HepG2 (cell line): ENCODE measurements at places on chromosomes 12 and 14.

- H3K4me3 ChIP-seq, result no peak overlapping the region
- H3K27ac ChIP-seq, result no peak overlapping the region
- no peak for DNase-seq
Observed at GRCh38 chr12:122533856-122534255, 6.8 kb downstream of the KNTC1 start.

DNA sequence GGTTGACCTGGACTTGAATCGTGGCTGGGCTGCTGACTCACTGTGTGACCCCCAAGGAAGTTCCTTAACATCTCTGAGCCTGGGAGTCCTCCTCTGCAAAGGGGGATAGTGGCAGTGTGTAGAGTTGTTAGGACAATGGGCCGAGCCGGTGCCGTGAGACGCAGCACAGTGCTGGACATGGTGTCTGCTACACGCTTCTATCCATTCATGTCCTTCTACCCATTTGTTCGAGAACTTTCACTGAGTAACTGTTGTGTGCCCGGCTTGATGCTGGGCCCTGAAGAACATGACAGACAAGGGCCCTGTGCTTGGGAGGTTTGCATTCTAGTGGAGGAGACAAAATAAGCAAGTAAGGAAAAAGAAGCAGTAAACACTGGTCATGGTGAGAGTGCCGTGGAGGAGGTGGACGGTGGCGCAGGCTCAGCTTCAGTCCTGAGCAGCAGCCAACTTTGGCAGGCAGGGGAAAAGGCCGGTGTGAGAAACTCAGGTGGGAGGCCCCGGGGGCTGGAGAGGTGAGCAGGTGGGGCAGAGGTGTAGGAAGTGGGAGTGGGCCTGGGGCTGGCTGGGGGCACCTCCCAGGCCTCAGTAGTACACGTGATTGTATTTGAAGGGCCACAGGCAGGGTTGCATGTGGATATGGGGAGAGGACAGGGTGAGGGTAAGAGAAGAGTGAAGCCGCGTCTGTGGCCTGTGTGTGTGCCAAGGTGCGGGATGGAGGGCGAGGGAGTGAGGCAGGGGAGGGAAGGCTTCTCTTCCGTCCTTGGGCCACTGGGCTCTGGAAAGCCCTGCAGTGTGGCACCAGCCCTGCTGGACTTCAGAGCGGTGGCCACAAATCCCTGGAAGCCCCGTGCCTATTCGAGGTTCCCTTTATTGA lies 13.8 kb downstream of the VASH1 start:
- no peak overlapping the region for H3K4me3 ChIP-seq
- no peak for DNase-seq
- H3K27me3 ChIP-seq, result no peaks in the 10 kb centered on the region; the same call in 1 of the 2 replicates
- H3K4me1 ChIP-seq, result peaks cover 29% of the 10 kb centered on the region

- H3K27me3 ChIP-seq, result no peaks in the 10 kb centered on the region
- peaks cover 17% of the 10 kb centered on the region for H3K4me1 ChIP-seq
- H3K4me3 ChIP-seq, result no peak overlapping the region
- no peak for DNase-seq
- H3K27ac ChIP-seq, result no peak overlapping the region
- H3K36me3 ChIP-seq, result no peaks in the 10 kb centered on the region
Observed at GRCh38 chr12:93061473-93062419, 132.7 kb upstream of the EEA1 start.

DNA sequence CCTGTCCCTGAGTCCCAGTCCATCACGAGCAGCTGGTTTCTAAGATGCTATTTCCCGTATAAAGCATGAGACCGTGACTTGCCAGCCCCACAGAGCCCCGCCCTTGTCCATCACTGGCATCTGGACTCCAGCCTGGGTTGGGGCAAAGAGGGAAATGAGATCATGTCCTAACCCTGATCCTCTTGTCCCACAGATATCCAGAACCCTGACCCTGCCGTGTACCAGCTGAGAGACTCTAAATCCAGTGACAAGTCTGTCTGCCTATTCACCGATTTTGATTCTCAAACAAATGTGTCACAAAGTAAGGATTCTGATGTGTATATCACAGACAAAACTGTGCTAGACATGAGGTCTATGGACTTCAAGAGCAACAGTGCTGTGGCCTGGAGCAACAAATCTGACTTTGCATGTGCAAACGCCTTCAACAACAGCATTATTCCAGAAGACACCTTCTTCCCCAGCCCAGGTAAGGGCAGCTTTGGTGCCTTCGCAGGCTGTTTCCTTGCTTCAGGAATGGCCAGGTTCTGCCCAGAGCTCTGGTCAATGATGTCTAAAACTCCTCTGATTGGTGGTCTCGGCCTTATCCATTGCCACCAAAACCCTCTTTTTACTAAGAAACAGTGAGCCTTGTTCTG lies 41.6 kb downstream of the DAD1 start:
- DNase-seq, result no peak
- no peak overlapping the region for H3K27ac ChIP-seq
- H3K27me3 ChIP-seq, result peaks cover 2% of the 10 kb centered on the region; the same call in 1 of the 2 replicates
- no peaks in the 10 kb centered on the region for H3K36me3 ChIP-seq

DNA sequence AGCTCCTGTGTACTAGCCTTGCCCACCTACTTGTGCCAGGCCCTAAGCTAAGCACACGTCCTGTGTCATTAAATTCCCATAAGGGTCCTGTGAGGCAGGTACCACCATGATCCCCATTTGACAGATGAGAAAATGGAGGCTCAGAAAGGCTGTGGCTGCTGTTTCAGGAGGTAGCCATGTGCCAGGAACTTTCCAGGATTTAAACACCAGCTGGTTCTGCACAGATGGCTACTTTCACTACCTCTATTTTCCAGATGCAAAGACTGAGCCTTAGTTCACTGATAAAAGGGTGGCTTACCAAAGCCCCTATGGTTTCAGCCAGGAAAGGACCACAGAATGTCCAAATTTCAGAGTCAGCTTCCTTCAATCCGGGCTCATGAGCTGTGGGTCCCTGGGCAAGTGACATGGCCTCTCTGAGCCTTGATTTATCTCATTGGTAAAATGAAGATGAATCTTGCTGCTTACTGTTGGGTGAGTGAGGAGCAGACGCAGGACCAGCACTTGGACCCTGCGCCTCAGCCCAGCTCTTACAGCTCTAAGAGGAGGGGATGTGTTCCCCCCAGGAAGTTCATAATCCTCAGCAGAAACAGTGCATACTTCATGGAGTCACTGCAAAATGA lies 23.5 kb downstream of the CMKLR1 start:
- no peaks in the 10 kb centered on the region for H3K36me3 ChIP-seq
- H3K4me3 ChIP-seq, result no peak overlapping the region
- H3K27ac ChIP-seq, result no peak overlapping the region
- DNase-seq, result no peak
- H3K27me3 ChIP-seq, result no peaks in the 10 kb centered on the region; the same call in 2 of the 3 replicates

- no peaks in the 10 kb centered on the region for H3K36me3 ChIP-seq
- no peaks in the 10 kb centered on the region for H3K4me1 ChIP-seq
- peaks cover 3% of the 10 kb centered on the region; the same call in 1 of the 3 replicates for H3K27me3 ChIP-seq
Observed at GRCh38 chr12:106213662-106214061, 34.2 kb downstream of the CKAP4 start.

- H3K27me3 ChIP-seq, result no peaks in the 10 kb centered on the region; the same call in 1 of the 2 replicates
- H3K4me1 ChIP-seq, result no peaks in the 10 kb centered on the region
- H3K36me3 ChIP-seq, result no peaks in the 10 kb centered on the region
- no peak for DNase-seq
- H3K27ac ChIP-seq, result no peak overlapping the region
- no peak overlapping the region for H3K4me3 ChIP-seq
Observed at GRCh38 chr14:36243183-36243582, 66.7 kb upstream of the PTCSC3 start.

GRCh38 chr12:57239587-57240065 lies 10.1 kb downstream of the SHMT2 start:
- H3K27ac ChIP-seq, result no peak overlapping the region
- peaks cover 74% of the 10 kb centered on the region for H3K4me1 ChIP-seq
- peaks cover 18% of the 10 kb centered on the region for H3K27me3 ChIP-seq
- DNase-seq, result no peak
- H3K4me3 ChIP-seq, result peak overlapping the region; percentile 56
- H3K36me3 ChIP-seq, result no peaks in the 10 kb centered on the region; the same call in 2 of the 3 replicates

- H3K4me1 ChIP-seq, result no peaks in the 10 kb centered on the region
- H3K4me3 ChIP-seq, result no peak overlapping the region
- H3K36me3 ChIP-seq, result no peaks in the 10 kb centered on the region
- no peak overlapping the region for H3K27ac ChIP-seq
Observed at GRCh38 chr12:44246482-44247105, 410.7 kb downstream of the TMEM117 start.

DNA sequence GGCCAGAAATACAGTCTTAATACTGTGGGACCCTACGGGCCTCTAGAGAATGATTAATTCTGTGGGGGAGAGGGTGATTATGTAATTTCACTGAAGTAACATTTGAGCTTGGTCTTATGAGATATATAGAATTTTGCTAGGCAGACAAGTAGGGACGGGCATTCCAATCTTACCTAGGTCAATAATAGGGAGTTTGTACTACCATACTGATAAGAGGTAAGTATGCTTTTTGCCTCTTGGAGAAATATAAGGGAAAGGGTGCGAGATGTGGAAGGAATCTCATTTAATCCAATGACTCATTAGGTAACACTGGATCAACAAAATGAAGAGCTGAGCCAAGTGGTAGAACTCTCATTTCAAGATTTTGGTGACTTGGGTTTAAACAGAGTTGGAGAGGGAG lies 5.2 kb downstream of the RAB5B start:
- peaks cover 23% of the 10 kb centered on the region for H3K36me3 ChIP-seq
- peaks cover 24% of the 10 kb centered on the region for H3K4me1 ChIP-seq
- H3K27ac ChIP-seq, result no peak overlapping the region
- no peak overlapping the region for H3K4me3 ChIP-seq
- no peaks in the 10 kb centered on the region for H3K27me3 ChIP-seq
- no peak for DNase-seq

DNA sequence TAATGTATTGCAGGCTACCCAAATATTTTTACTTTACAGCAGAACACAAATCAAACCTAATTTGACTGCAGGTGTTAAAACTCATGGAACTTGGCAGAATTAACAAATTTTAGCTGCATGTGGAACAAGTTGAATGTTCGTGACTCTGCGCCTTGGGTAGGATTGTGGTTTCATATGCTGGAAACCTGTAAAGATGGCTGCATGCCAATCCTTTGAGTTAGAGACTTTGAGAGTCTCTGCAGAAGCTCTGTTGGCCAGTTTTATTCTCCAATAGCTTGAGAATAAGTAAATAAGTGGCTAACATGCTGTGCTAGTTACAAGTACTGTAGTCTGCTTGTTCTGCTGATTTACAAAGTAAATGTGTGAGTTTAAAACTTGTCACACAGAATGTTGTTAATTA lies 77.8 kb downstream of the PDE6H start:
- H3K4me1 ChIP-seq, result no peaks in the 10 kb centered on the region
- no peak overlapping the region for H3K27ac ChIP-seq
- DNase-seq, result no peak
- no peaks in the 10 kb centered on the region for H3K27me3 ChIP-seq
